ENCODE measurements at places on chromosomes 2 and 18.

GRCh38 chr2:55989405-55989804, 65.8 kb upstream of the EFEMP1 start:
- no peak for DNase-seq

DNA sequence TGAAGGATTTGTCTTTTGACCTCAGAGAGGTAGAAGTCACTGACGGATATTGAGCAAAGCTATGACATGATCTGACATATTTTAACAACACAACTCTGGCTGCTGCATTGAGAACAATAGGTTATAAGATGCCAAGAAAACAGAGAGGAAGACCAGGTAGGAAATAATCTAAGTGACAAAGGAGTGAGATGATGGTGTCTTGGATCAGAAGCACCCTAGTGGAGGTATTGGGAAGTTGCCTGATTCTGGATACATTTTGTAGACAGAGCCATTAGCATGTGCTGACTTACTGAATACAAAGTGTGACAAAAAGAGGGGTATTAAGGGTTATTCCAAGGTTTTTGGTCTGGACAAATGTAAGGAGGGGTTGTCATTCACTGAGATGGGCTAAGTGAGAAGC, 1438.1 kb downstream of the DPP10 start:
- DNase-seq, result no peak

GRCh38 chr2:36511858-36512603, 85.9 kb downstream of the FEZ2 start:
- no peak for DNase-seq

DNA sequence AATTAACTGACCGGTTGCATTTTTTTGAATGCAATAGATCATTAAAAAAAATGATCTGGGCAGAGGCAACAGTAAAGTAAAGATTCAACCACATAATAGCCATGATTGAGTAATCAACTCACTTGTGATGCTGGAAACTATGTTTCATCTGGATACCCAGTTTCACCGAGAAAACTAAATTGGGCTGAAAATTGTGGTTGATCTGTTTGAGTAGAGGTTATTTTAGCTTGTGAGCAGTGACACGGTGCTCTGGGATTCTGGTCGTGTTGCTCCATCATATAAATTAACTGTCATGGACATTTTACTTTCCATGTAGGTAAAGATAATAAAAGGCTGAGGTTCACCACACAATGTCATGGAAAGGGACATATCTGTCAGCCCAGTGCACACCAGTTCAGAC, 58.7 kb downstream of the CD226 start:
- DNase-seq, result no peak

DNA sequence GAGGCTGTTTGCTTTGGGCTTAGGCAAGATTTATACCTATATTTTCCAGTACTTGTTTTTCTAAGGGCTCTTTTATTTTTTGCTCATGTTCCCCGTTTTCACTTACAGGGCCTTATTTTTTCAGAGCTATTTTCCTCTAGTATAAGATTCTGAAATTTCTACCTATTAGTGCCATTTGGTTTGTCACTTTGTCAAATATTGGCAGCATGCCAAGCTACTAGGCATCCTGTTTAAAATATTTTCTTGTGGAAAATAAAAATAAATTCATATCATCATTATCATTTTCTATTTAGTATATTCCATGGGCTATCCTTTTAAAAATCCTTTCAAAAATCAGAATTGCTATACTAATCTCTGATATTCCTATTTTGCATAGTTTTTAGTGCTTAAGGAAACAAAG, 64.8 kb upstream of the CHST9 start:
- DNase-seq, result no peak

- no peak for DNase-seq
Observed at GRCh38 chr18:22980394-22980793, 47.3 kb downstream of the RBBP8 start.

DNA sequence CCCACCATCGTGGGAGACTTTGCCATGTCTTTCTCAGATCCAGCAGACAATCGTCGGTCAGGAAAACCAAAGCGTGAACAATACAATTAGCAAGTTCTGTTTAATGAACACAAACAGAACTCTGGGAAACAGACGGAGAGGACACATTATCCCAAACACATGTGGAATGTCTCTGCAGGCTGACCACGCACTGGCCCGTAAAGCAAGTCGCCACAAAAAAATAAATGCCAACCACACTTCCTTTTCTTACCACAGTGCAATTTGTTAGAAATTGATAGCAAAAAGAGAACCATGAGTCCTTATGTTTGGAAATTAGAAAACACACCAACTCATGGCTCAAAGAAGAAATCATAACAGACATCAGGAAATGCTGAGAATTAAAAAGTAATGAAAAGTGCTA, 210.9 kb downstream of the TWIST2 start:
- DNase-seq, result no peak

- DNase-seq, result no peak
Observed at GRCh38 chr2:205166745-205167144, 515.6 kb upstream of the NRP2 start.

DNA sequence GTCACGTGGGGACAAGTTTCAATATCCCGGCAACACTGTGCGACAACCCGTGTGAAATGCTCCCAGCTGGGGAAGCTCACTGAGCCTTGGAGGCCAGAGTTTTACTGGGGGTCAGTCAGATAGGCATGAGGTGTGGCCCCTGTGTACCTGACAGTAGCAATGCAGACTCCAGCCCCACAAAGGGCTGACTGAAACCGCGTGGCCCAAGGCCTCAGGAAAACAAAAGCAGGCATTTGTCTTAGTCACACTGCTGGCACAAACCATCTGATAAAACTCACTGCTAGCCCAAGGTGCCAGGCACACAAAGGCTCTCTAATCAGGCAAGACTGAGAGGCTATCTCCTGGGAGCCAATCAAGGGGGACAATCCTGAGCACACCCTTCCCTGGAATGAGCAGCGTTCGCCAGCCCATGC, 786.6 kb upstream of the RAB6C start:
- DNase-seq, result no peak

GRCh38 chr2:182023235-182023634, 37.6 kb downstream of the PPP1R1C start:
- no peak for DNase-seq

DNA sequence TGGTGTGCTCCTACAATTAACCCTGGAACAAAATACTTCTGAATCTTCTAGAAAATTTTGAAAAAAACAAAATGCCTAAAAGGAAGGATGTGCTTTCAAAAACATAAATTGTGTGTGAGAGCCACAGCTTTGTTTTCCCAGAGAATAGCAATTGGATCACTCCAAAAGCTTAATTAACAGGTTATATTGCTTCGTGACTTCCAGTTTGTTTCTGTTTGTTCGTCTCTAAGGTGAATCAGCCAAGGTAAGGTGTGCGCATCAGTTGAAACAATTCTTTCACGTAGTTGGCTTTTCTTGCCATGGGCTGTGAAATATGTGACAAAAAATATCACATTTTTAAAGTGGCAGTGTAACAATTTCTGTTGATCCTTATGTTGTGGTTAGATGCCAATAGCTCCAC, 90.3 kb upstream of the BARD1 start:
- no peak for DNase-seq

GRCh38 chr2:184556639-184557038, 41.7 kb upstream of the ZNF804A start:
- DNase-seq, result no peak

- no peak for DNase-seq
Observed at GRCh38 chr2:71721362-71721665, 268.0 kb downstream of the DYSF start.

DNA sequence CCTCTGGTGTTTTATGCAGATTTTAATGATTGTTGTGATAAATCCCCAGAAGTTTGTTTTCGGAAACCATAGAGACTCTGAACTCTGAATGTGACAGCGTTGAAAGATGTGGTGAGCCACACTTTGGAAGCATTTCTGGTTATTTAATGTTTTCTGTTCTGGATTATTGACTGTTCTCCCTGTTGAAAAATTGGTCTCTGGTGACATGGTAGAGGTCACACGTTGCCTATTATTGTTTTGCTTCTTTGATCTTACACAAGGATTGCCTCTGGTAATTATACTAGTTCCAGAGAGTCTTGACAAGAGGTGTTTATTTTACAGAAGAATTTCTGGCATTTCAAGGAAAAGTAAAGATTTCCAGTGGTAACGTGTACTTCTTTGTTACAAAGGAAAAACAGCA, 127.1 kb downstream of the GREB1L start:
- no peak for DNase-seq

GRCh38 chr2:128374001-128374710, 55.5 kb upstream of the HS6ST1 start:
- DNase-seq, result no peak

- DNase-seq, result no peak
Observed at GRCh38 chr2:26767894-26768487, 3.9 kb downstream of the SLC35F6 start.

DNA sequence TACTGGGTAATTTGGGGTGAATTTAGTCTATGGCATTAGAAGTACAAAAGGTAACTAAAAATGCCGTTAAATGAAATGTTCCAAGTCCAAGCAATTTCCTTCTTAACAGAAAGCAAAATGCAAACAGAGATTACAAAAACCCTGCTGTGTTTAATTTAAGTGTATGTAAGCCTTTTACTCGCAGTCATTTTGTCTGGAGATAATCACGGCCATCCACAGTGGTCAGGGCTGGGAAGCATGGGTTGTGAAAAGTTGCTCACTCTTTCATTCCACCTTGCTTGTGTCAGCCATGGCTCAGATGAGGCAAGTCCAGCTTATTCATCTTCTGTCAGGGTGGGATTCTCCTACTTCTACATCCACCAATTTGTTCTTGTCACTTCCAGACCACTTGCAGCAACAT, 983.6 kb upstream of the ZEB2 start:
- no peak for DNase-seq

DNA sequence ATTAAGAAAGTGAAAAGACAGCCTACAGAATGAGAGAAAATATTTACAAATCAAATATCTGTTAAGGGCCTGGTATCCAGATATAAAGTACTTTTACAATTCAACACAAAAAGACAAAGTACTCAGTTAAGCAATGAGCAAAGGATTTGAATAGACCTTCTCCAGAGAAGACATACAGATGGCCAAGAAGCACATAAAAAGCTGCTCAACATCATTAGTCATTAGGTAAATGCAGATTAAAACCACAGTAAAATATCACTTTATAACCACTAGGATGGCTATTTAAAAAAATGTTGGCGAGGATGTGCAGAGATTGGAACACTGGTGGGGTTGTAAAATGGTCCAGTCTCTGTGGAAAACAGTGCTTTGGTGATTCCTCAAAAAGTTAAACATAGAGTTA, 38.9 kb downstream of the RAB31 start:
- no peak for DNase-seq

GRCh38 chr18:55251254-55251971, 292.2 kb upstream of the CCDC68 start:
- no peak for DNase-seq

GRCh38 chr2:210195101-210195852, 24.1 kb upstream of the KANSL1L start:
- DNase-seq, result no peak

DNA sequence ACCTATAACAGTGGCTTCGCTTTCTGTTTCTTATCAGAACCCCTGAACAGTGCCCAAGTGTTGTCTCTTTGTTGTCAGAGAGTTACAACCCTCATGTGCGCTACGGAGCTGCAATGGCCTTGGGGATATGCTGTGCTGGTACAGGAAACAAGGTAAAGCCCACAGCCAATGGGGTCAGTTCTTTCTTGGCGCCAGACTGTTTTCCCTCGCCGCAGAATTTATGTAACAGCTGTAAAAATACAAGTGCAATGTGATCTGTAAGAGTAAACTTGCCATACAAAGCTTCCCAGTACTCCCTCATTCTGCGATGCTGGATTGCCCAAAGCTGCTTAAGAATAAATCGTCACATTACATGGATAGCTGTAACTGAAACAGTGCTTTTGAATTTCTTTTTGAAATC, 13.9 kb upstream of the HTR2B start:
- no peak for DNase-seq

DNA sequence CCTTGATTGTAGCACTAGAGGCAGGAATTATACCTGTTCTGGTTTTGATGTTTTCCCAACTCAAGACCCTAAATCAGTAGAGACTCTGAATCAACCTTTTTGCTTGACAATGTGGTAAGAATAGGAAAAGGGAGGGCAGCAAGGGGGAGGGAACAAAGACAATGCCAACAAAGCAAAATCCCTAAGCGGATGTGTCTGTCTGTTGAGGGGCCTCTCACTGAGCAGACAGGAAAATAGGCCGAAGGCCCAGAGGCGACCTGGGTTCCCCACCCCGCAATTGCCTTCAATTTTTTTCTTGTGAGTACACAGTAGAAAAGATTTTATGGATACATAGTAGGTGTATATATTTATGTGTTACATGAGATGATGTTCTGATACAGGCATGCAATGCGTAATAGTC, 75.6 kb downstream of the MAP4K4 start:
- DNase-seq, result no peak

DNA sequence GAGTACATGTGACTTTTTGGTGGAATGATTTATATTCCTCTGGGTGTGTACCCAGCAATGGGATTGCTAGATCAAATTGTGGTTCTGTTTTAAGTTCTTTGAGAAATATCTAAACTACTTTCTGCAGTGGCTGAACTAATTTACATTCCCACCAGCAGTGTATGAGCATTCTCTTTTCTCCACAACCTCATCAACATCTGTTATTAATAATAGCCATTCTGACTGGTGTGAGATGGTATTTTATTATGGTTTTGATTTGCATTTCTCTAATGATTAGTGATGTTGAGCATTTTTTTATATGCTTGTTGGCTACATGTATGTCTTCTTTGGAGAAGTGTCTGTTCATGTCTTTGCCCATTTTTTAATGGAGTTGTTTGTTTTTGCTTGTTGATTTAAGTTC, 267.4 kb upstream of the NT5C1B start:
- no peak for DNase-seq

DNA sequence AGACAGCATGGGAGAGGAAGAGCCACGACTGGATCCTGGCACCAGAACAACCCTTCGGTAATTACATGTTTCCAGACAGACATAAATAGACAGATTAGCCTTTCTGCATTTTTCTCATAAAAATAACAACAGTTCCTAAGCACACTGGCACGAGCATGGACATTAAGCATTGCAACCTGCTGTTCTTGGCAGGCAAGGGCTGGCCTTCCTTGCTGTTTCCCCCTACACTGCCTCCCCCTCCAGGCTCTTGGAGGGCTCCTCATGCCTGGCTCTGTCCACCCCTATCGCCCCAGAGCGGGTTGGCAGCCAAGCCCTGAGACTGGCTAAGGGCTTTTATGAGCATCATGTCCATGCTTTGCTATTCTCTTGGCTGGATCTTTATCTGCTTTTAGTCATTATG, 89.6 kb downstream of the TTC32 start:
- DNase-seq, result no peak

GRCh38 chr18:25234740-25235345, 117.1 kb downstream of the ZNF521 start:
- DNase-seq, result no peak

Data from activated CD4-positive, CD25-positive, alpha-beta regulatory T cell (primary cell).